ENCODE measurements at places on chromosomes 11 and 22.

DNA sequence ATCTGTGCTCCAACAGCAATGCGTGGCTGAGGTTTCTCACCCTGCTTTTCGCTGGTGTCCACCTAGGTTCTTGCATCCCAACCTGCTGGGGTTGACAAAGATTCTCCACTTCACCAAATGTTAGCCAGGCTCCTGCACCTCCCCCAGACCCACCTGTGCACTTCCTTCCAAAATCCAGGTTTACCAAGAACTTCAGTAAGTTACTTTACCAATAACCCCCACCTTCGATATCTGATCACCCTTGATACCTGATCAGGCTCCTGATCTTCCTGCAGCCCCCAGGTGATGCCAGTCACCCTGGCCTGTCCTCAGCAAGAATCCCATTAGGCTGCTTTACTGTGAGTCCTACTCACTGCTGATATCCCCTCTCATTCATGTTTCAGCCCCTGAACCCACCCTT lies 1203.4 kb downstream of the TBC1D22A start:
- no peak for DNase-seq

DNA sequence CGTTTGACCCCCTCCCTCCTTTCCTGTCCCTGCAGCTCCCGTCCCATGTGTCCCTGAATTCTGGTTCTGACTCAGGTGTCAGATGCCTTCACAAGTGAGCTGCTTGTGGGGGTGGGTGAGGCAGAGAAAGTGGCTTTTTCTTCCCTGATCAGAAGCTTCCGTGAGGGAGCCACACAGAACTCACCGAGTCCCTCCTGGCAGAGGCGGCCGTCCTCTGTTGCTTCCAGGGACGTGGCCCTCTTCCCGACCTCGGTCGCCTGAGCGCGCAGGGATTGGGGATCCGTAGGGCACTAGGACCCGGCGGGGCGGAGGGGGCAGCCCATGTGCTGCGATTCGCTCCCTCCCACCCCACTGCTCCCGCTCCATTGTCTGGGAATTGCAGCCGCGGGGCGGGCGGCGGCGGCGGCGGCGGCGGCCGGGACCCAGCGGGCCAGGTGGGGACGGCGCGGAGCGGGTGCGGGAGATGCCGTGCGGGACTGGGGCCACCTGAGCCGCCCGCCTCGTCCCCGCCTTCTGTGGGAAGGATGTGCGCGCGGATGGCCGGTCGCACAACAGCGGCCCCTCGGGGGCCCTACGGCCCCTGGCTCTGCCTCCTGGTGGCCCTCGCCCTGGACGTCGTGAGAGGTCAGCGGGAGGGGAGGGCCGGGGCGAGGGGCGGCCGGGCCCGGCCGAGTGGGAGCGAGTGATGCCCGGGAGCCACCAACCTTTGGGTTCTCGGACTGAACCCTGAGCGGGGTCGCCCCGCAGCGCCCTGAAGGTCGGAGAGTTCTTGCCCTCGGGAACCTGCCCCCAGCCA lies at the start of gene TMEM132A:
TSS of gene TMEM132A (plus strand) at position 351 of the 796 bp plus-strand sequence. CDS start at position 525, 174 bp downstream.
- DNase-seq, result peak; percentile 84

DNA sequence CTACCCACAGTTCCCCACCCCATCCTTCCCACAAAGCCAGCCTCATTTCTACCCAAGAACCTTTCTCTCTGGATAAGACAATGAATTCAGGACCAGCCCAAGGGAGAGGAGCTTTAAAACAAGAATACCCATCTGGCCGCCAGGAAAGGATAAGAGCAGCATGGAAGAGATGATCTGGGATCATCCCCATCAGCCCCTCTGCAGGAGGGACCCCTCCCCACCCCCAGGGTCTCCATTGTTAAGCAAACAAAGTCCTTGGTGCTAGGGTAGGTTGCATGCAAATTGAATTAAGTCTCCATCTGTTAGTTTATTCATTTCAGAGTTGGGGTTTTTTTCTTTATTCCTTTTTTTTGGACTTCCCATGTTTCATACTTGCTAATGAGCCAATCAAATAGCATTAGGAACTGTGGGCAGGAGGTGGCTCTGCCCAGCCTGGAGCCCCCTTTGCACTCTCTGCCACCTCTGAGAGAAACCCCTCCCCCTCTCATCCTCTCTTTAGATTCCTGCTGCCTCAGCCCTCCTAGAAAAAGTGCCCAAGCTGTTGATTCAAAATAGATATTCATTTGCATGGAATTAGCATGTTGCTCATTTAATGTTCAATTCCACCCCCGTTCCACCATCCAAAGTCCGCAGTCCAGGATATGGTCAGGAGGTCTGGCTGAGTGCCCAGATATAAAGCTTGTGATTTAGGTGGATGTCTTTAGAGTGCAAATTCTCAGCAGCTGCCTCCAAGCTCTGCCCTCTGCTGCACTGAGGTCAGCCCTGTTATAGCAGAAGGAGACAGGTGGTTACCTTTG lies 138.5 kb upstream of the NCAM1 start:
- DNase-seq, result peak; percentile 56

DNA sequence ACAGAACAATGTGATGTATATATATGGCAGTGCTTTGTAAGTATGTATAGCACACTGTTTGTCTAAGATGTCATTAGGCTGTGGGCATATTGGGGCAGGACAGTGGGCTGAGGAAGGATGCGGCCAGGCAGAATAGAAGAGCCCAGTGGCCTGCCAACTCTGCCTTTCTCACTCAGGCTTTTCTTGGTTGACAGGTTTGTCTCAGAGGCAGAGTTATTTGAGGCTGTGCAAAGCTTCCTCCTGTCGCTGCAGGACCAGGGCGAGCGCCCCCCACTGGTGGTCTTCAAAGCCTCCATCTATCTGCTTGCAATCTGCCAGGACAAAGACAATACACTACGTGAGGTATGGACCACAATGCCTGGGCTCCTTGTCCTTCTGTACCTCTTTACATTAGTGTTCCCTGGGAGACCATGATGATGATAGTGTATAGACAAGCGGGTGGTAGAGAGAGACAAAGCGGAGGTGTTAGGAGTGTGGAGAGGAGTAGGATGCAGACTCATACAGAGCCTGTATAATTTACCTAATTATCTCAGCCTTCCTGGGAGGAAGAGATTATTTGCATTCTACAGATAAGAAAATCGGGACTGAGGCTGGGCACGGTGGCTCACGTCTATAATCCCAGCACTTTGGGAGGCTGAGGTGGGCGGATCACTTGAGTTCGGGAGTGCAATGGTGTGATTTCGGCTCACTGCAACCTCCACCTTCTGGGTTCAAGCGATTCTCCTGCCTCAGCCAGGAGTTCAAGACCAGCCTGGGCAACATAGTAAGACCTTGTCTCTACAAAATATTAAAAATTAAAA lies 37.3 kb upstream of the CCDC134 start:
- DNase-seq, result peak; percentile 98

- no peak for DNase-seq
These were observed 4800.6 kb upstream of the OR11H1 start for GRCh38 chr22:10727393-10727792.

GRCh38 chr11:1055990-1056771 lies 18.5 kb upstream of the MUC2 start:
- DNase-seq, result no peak

DNA sequence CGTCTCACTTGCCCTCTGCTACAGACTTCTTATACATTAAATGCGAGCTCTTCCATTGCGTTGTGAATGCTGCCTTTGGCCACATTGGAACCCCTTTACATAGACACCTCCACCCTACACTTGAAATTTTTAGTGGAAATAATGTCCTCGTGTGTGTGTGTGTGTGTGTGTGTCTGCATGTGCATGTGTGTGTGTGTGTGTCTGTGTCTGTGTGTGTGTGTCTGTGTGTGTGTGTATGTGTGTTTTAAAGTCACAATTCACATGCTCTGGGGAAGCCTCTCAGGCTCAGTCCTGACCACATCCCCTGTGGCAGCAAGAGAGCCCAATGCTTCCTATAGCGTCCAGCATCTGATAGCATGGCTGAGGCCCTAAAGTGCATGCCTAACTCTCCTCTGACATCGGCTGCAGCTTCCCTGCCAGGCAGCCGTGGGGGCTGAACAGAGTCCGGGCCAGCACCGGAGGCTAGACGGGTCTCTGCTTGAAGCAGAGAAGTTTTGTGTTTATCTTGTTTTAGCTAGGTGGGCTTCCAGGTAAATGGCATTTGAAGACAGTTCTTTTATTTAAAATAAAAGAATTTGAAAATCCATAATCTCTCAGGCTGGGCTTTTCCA lies 64.5 kb upstream of the EMID1 start:
- DNase-seq, result no peak

DNA sequence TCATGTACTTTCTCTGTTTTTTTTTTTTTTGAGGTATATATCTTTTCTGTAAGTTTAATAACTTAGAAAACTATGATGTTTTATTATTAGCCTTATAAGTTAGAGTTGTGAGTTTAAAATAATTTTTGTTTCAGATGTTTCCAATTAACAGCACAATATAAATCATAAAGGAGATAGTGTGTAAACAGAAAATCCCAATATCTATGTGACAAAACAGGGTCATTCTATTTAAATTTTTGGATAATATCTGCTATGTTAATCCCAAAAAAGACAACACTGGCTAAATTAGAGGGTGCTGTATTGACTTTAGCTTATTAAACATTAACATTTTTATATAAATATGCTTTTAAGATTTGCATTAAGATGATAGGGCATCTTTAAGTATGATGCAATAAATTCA lies 318.1 kb upstream of the CTSC start:
- DNase-seq, result no peak

DNA sequence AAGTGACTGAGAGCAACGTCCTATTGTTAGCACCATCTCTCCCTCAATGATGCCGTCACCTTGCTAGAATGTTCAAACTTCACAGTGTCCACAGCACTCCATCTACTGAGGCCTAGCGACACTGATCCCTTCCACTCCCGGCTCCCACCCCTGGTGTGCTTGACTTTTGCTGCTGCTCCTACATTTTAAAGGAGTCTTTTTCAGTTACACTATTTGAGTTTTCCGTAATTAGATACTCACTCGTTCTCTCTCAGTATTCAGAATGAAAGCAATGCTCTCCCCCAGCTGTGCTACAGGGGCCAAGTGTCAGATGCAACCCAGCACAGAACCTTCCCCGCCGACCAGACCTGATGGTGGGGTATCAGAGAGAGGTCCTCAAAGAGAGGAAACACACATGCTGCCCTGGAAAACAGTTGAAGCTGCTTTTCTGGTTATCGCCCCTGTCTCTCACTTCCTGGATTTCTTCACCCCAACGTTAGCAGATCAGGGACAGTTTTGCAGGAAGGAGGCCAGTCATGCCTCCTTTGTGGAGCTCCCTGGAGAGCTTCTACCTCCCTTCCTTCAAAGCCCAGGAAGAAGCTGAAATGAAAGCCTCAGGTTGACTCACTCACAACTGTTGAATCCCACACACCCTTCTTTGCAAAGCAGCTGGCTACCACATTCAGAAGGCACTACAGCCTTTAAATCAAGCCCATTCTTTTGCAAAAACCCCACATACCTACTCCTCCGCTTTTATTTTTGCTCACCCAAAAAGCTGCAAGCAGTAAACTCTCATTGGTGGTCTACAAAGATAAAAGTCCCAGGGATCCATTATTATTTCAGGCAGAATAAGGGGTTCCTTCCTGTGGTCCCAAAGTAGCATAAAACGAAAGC lies 23.5 kb downstream of the LARGE1 start:
- no peak for DNase-seq

- DNase-seq, result no peak
These were observed 53.4 kb upstream of the WNT7B start for GRCh38 chr22:46030231-46030880.

DNA sequence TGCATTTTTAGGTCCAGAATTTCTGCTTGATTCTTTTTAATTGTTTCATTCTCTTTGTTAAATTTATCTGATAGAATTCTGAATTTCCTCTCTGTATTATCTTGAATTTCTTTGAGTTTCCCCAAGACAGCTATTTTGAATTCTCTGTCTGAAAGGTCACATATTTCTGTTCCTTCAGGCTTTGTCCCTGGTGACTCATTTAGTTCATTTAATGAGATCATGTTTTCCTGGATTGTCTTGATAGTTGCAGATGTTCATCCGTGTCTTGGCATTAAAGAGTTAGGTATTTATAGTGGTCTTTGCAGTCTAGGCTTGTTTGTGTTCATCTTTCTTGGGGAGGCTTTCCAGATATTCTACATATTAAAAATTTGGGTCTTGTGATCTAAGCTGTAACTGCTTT lies 694.8 kb upstream of the CCDC179 start:
- no peak for DNase-seq

DNA sequence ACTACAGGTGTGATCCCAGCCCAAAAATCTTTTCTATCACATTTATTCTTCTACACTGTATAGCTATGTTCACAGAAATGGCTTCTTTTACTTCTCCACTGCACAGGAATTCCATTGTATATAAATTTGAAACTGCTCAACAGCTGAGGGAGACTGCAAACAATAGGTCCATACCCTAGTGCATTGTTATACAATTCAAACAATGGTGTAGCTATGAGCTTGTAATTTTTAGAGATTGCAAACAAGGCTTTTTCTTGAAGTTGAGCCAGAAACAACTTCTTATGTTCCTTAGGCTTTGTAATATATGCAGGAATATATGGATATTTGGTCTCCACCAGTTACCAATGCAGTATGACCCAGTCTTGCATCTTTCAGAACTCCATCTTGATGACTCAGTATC lies 19.5 kb upstream of the SIK3 start:
- DNase-seq, result no peak

GRCh38 chr11:34284811-34285481 lies 72.9 kb downstream of the ABTB2 start:
- peak; percentile 96 for DNase-seq

- no peak for DNase-seq
These were observed 37.5 kb downstream of the TNRC6B start for GRCh38 chr22:40215266-40215665.

DNA sequence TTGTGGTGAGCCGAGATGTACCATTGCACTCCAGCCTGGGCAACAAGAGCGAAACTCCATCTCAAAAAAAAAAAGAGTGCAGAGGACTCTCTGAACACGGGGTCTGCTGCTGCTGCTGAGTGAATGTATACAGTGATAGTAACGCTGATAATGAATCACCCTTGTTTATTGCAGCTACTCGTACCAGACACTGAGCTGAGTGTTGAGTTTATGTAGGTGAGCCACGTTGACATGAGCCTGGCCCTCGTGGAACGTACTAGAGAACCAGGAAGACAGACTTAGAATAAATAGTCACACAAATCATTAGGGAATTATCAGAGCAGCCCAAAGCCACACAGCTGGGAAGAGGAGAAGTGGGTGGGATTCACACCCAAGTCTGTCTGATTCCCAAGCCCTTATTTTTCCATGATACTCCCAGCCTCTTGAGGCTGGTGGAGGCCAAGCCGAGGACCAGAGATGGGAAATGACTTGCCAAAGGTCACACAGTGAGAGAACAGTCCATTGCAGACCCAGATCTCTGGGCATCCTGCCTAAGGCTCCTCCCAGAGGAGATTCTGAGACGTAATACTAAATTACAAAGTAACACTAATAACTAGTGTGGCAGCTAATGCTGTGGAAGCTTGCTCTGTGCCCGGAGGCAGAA lies 34.8 kb downstream of the MB start:
- DNase-seq, result no peak

GRCh38 chr11:22730319-22730718 lies 63.9 kb downstream of the GAS2 start:
- DNase-seq, result no peak

DNA sequence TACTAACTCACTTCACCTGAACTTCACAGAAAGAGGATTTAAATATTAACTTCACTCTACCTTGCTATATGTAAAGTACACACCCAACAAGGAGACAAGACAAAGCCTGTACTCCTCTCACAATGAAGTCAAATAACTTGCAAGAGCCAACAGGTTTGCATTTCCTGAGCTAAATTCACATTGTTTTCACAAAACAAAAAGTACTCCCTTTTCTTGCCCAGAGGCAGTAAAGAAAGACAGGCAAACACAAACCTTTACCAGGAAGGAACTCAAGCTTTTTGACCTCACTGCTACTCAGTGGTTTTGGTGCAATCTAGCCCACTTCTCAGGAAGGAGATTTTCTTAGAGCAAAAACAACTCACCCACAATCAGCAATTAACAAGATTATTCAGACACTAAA lies 15.7 kb downstream of the USP28 start:
- DNase-seq, result no peak

- no peak for DNase-seq
These were observed 17.8 kb downstream of the MICALL1 start for GRCh38 chr22:37923927-37924326.
